ENCODE measurements at places on chromosomes 4 and X. TPM values are rescaled to one million over a fixed set of nuclear protein-coding genes. Genes with fewer than 3 reads are reported as not detected.

FOXP3 gene
- total RNA-seq: not detected

CXCL6 gene
- not detected for total RNA-seq

PCDH7 gene
- 44.1 TPM for total RNA-seq

VSIG1 gene
- not detected for total RNA-seq
